ENCODE measurements at places on chromosomes 3 and 15.
A peak's percentile ranks its signal among the peaks of the same experiment; 100 is the strongest.

DNA sequence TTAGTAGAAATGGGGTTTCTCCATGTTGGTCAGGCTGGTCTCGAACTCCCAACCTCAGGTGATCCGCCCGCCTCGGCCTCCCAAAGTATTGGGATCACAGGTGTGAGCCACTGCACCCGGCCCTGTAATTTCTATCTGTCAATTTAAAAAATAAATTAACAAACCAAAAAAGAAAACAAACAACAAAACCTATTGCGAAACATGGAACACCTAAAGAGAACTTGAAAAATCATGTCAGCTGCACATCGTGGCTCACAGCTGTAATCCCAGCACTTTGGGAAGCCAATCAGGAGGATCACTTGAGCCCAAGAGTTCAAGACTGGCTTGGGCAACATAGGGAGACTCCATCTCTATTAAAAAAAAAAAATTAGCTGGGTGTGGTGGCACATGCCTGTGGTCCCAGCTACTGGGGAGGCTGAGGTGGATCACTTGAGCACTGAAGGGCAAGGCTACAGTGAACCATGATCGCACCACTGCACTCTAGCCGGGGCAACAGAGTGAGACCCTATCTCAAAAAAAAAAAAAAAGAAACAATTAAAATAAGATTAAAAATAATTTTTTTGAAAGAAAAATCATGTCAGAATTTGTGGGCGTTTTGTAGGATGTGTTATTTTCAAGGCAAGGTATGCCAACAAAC, 19.6 kb downstream of the PARP6 start:
- no peak for DNase-seq

- peak; percentile 67 for DNase-seq
These were observed 607 bp upstream of the IMP3 start for GRCh38 chr15:75640483-75641178.

GRCh38 chr15:52765785-52766184, 24.4 kb downstream of the ONECUT1 start:
- no peak for DNase-seq

DNA sequence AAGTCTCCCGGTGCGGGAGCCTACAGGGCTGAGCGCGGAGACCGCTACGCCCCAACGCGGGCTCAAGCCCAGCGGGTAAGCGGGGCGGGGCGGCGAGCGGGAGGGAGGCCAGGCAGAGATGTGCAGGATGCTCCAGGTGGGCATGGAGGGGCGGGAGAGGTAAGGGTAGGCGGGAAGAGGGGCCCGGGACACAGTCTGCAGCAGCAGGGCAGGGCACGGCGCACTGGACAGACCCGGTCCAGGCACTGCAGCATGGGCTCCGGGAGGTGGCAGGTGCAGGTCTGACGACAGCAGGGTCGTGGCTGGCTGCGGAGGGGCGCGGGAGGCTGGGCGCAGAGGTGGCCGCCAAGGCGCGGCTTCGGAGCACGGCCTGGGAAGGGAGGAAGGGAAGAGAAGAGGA, 102.8 kb downstream of the GABRB3 start:
- no peak for DNase-seq

DNA sequence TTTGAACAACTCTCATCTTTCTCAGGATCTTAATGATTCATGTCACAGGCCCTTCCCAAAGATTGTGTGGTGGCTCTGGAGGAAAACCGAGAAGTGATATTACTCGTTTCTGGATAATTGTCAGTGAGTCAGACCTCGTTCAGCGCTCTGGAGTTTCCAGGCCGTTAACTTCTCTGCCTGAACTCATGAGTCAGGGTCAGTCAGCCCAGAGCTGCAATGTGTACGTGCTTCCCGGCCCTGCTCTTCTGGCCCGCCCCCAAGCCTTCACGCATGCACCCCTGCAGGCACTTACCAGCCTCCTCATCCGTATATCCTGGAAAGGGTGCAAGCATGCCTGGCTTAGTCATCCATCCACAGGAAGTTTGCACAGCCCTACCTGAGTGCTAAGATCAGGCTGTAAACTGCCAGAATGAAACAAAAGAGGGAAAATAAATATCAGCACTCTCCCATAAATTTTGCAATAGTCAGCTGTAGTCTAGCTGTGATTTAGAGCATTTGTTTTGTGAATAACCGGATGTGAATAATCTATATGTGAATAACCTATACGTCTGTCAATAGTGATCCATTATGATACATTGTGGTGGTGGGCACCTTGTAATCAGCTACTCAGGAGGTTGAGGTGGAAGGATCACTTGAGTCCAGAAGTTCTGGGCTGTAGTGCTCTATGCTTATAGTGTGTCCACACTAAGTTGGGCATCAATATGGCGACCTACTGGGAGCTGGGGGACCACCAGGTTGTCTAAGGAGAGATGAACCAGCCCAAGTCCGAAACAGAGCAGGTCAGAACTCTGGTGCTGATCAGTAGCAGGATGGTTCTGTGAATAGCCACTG, 35.3 kb upstream of the SEMA4B start:
- peak; percentile 98 for DNase-seq

- DNase-seq = no peak
These were observed 9.4 kb upstream of the ERC2 start for GRCh38 chr3:56477646-56478045.

- DNase-seq = no peak
These were observed 129.0 kb downstream of the MYLK start for GRCh38 chr3:123755085-123755484.

- DNase-seq = no peak
These were observed 131.3 kb downstream of the TMEM108 start for GRCh38 chr3:133169331-133170068.

- DNase-seq = no peak
These were observed 166.5 kb downstream of the NSMCE3 start for GRCh38 chr15:29102911-29103823.

- peak; percentile 73 for DNase-seq
These were observed 64.0 kb upstream of the C15orf61 start for GRCh38 chr15:67456677-67457529.

- DNase-seq = peak; percentile 76
These were observed 53.9 kb upstream of the MELTF start for GRCh38 chr3:197083486-197083885.

- no peak for DNase-seq
These were observed 14.6 kb upstream of the TFRC start for GRCh38 chr3:196096382-196096953.

DNA sequence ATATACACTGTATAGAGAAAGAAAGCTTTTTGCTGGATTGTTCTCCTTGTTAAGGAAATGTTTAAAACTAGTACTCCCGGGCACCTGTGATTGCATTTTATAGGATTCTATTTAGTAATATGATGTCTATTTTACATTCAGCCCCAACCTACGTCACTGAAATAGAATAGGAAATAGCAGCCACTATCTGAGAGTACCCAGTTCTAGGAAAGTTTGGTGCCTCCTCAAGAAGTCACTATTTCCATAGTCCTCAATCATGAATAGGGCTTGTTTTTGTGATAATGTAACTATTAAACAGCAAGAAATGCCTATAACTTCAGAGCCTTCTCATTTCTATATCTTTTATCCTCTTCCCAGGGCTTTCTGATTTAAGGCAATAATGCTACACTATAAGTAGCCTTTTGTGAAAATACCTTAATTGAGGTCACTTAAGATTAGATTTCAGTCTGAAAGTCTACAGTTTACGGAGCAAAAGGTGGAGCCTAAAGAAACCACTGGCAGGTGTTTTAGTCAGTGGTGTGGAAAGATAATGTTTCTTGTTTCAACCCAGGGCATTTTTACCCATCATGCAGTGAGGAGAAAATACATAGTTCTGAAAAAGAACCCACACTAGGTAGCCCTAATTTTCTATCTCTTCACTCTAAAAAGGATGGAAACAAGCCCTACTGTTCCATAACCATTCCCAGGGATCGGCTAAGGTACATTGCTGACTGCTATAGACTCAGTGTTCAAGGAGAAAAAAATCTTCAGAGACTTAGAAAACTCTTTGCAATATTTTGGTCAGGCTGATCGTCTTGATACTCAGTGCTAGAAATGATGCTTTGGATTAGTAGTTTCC, 38.7 kb downstream of the TIGIT start:
- no peak for DNase-seq

DNA sequence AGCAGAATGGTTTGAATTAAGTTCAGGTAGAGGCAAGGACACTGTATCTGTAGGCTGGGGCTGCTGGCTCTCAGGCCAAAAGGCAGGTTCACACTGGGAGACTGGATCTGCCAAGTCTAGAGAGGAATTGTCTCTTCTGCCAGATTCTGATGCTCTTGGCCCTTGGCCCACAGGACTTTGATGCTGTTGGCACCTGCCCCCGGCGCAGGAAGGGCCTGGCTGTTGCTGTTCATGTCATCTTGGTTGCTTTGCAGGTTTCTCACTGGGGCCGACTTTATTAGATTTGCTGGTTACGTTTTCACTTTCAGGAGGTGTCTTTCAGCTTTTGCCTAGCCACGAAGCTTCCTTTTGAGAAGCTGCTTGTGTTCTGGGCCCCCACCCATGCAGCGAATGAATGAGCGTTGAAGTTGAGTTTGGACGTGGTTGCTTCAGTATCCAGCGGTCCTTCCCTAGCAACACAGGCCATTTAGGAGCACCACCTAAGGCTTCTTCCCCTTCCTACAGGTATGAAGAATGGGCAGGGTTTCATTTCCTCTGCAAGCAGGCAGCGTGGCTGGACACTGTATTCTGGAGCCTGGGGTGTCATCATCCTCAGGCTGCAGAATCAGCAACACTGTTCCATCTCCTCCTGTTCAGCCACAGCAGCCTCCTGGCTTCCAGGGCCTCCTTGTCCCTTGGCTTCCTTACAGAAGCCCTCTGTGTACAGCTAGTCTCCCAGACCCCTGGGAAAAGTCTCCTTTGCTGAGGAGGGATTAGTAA, 65.6 kb upstream of the PRR23C start:
- no peak for DNase-seq

DNA sequence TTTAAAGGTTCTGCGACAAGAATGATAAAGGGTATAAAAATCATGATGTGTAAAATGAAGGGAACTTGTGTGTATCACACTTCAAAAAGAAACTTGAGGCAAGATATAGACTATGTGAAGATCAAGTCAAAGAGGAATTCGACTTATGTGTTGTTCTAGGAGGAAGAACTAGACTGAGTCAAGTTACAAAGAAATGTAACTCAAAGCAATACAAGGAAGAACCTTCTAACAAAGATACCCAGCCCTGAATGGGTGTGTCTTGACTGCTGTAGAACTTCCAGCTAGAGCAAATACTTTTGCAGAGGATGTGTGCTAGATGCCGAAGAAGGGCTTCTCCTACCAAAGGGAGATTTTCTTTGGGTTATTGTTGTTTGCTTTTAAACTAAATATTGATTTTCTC, 2.4 kb downstream of the SLC49A4 start:
- DNase-seq = peak; percentile 4

DNA sequence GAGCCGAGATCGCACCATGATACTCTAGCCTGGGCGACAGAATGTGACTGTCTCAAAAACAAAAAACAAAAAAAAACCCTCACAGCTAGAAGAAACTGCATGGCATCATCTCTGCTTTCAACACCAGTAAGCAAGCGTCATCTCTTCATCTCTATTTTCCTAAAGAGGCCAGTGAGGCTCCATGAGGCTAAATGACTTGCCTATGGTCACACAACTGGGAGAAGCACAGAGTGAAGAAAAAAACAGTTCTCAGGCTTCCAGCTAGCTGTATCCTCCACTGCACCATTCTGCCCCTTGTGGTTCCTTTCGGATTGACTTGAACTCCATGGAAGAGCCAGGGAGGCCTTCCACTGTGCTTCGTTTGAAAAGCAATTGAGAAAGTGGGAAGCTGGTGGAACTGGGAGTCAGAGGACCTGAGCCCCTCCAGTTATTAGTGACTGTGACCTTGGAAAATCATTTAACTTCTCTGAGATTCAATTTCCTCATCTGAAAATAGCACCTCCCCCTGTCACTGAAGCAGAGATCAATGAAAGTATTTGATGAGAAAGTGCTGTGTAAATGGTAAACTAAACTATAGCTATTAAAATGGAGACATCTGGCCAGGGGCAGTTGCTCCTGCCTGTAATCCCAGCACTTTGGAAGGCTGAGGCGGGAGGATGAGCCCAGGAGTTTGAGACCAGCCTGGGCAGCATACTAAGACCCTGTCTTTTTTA, 32.1 kb upstream of the DENND4A start:
- DNase-seq = peak; percentile 60

- DNase-seq = no peak
These were observed 78.9 kb upstream of the TRIM42 start for GRCh38 chr3:140599009-140599408.

DNA sequence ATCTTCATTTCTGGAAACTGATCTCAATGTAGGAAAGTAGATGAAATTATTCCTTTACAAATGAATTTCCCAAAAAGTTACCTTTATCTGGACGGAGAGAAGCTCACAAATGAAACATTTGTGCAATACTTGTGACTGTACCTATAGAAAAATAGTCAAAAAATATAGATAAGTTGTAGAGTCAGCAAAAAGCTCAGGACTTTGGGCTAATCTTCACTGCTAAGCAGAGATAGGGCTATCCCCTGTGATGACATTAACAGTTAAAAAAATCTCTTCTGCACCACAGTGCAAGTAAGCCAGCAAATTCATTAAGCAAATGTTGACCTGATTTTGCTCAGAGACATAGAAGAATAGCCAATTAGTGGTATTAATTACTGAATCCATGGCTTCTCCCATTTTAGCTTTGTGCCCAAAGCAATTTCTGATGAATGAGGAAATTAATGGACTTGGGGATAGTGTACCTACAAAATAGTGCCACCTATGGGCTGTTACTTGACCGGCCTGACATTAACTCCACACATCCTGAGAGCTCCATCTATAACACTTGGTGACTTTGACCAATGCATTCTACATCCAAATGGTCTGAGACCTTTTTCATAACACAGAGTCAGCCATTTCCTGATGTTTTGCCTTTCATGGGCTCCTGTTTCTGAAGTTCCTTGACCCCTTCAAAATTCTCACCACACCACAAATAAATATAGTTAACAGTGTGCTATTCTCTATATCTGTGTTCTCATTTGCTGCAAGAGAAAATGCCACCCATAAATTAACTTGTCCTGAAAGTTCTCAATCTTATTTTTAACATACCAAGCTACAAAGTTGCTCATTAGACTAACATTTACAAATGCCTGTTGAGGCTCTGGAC, 105.0 kb downstream of the SSR3 start:
- peak; percentile 29 for DNase-seq

DNA sequence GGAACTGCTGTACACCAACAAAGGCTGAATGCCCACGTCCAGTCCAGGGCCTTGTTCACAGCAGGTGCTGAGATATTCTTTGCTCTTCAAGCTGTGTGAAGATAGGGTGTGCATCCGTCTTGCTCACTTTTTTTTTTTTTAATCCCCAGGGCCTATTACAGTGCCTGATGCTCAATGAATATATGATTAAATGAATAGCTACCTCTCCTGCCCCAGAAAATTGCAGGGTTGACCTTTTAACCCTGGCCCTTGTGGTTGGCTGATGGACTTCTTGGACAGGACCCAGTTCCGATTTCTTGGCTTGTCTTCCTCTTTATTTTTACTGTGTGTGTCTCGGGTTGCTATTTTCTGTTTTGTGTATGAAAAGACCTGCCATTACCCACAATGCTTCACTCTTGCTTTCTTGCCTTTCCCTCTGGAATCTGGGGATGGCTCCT, 2.9 kb upstream of the FYTTD1 start:
- no peak for DNase-seq

DNA sequence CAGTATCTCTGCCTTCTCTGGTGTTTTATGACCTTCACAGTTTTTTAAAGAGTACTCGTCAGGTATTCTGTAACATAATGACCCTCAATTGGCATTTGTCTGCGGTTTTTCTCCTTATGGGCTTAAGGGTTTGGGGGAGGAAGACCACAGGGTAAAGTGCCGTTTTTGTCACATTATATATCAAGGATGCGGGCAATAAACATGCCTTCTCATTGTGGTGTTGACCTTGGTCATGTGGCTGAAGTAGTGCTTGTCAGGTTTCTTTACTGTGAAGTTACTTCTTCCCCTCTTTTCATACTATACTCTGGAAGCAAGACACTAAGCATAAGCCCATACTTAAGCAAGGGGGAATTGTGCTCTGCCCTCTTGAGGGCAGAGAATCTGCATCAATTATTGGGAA, 16.6 kb downstream of the CAPN3 start:
- DNase-seq = no peak
